Spinal cord (tissue), 10 donors: ENCODE measurements at places on chromosomes 12 and 14. TPM values are rescaled to one million over a fixed set of nuclear protein-coding genes. Genes with fewer than 3 reads are reported as not detected.

DNA sequence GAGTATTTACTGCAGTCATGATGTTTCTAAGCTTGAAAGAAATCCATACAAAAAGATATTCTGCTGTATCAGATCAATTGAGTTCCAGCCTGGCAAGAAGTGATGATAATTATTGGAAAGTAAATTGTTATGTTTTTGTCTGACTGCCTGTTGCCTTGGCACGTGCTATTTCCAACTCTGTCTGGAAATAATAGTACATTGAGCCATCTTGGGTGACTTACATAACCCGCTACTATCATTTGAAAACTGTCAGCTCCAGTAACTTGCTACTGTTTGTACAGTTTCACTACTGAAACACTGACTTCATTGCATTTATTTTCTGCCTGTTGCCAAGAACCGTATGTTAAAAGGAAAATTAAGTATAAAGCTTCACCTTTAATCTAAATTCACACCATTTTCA lies 318.6 kb downstream of the ITPR2 start:
- DNase-seq: no peak
- H3K4me3 ChIP-seq: no peak overlapping the region
- no peaks in the 10 kb centered on the region for H3K4me1 ChIP-seq
- H3K36me3 ChIP-seq: no peaks in the 10 kb centered on the region

- no peaks in the 10 kb centered on the region for H3K4me1 ChIP-seq
- H3K4me3 ChIP-seq: no peak overlapping the region
- no peak for DNase-seq
- H3K27me3 ChIP-seq: no peaks in the 10 kb centered on the region
Observed at GRCh38 chr12:88662961-88663360, 82.7 kb upstream of the KITLG start.

The HCAR3 gene
- total RNA-seq: 0.44 TPM

GRCh38 chr12:62766496-62766895 lies 168.5 kb downstream of the PPM1H start:
- no peaks in the 10 kb centered on the region for H3K36me3 ChIP-seq
- peaks cover 13% of the 10 kb centered on the region for H3K27me3 ChIP-seq
- no peak overlapping the region for H3K27ac ChIP-seq
- no peak overlapping the region for H3K4me3 ChIP-seq
- DNase-seq: peak; percentile 65

The SIX6 gene
- total RNA-seq: 0.11 TPM

GRCh38 chr12:21580748-21581516 lies 23.7 kb downstream of the GYS2 start:
- no peaks in the 10 kb centered on the region for H3K27me3 ChIP-seq
- H3K27ac ChIP-seq: no peak overlapping the region
- H3K36me3 ChIP-seq: no peaks in the 10 kb centered on the region
- DNase-seq: no peak
- no peaks in the 10 kb centered on the region for H3K4me1 ChIP-seq

The ZC3H10 gene
- 7.1 TPM for total RNA-seq

The MSRB3 gene
- total RNA-seq: 20.6 TPM
